ENCODE measurements at places on chromosomes 1 and 21.

GRCh38 chr21:36338975-36339374 lies 19.0 kb downstream of the MORC3 start:
- no peak for DNase-seq

- DNase-seq: no peak
Observed at GRCh38 chr1:62228136-62228882, 33.7 kb downstream of the L1TD1 start.

GRCh38 chr1:13642306-13643004 lies 57.5 kb upstream of the PRDM2 start:
- DNase-seq: no peak

DNA sequence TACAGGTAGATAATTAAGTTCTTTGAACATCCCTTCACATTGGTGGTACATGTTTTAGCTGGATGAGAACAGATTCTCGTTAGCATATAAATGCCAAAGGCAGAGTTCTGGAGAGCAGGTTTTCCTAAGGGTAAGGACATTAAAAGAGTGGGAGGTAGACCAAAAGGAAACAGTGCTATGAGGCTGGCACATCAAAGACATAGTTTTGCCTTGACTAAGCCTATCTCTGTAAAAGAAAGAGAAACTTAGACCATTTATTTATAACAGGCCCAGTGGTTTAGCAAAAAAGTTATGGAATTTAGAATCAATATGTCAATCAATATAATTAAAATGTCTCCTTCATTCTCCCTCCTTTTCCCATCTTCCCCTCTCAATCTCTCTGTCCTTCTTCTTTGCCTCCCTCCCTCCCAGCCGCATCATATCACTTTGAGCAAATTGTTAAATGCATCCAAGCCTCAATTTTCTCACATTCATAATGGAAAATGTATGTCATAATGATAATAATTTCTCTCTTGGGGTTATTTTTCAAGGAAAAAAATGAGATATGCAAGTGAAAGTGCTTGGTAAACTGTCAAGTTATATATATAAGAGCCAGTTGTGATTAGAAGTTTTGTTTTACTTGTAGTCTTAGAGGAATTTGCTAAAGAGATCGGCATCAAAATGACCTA lies 209.9 kb upstream of the SGIP1 start:
- DNase-seq: no peak

GRCh38 chr1:31776516-31776915 lies 12.4 kb upstream of the ADGRB2 start:
- no peak for DNase-seq

DNA sequence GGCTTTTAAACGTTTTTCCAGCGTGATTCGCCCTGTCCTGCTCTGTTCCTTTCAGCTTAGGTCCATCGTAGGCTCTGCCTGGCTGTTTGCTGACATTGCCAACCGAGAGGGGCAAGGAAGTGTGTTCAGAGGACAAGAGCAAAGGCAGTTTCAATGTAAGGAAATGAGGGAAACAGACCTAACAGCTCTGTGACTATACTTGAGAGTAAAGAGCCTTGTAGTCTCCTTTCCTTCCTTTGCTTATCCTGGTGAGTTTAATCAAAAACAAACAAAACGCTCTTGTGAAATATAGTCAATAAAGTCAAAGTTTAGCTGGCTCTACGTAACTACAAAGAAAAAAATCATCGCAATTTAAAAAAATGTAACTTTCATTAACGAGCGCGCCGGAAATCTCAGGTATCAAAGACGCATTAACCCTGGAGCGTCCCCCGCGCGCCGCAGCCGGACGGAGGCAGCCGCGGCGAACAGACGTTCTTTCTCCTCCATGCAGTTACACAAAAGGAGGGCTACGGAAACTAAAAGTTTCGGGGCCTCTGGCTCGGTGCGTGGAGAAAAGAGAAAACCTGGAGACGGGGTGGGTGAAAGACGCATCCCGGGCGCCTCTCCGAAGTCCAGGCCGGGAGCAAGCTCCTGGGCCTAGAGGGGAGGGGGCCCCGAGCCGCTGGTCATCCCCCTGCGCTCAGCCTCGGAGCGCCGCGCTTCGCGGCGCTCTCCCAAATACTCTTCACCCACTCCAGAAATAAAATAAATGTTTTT lies 617 bp upstream of the ADGRL2 start:
- DNase-seq: no peak

GRCh38 chr21:42565886-42566523 lies 52.4 kb downstream of the SLC37A1 start:
- DNase-seq: no peak

DNA sequence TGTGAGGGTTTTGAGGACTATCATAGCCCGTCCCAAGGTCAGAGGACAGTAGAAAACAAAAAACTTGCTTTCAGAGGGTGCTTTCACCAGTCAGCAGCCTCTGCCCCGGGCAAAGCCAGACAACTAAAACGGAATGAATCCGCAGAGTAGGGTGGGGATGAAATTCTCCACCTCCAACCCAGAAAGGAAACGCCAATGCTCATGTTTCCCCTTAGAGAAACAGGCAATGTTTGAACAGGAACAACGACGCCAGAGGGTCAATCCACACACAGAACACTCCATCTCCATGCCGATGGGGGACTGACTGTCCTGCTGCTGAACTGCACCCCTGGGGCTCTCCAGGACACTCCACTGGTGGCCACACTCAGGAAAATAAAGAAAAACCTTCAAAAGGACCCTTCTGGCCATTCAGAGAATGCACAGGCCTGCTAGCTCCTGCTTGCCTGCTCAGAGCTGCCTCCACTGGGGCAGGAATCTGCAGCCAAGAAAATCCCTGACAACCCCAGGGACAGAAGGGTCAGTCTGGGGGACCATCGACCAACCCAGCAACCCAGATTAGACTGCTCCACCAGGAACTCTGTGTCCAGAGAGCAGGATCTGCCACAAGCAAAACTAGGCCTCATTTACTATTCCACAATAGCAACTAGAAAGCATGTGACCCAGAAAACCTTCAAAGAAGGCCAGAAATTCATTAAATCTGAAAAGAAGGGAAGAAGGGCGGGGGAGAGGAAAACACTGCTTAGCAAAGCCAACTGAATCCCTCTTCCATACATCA lies 116.0 kb downstream of the TOMM20 start:
- DNase-seq: no peak

GRCh38 chr1:168887381-168887780 lies 158.4 kb upstream of the DPT start:
- no peak for DNase-seq

DNA sequence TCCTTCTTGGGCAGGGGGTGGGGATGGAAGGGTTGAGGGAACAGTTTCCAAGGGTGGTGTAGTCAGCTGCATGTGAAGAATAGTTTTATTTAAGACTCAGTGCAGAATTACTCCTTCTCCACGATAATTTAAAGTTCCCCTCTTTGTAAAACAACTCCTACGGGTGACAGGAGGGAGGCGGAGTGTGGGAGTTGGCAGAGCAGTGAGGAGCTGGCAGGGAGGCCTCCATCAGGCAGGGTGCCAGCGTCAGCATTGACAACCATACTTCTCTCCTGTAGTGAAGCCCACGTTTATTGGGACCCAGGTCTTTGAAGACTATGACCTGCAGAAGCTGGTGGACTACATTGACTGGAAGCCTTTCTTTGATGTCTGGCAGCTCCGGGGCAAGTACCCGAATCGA lies 93.8 kb downstream of the MTR start:
- DNase-seq: no peak

GRCh38 chr1:226615876-226616275 lies 67.3 kb downstream of the STUM start:
- no peak for DNase-seq

DNA sequence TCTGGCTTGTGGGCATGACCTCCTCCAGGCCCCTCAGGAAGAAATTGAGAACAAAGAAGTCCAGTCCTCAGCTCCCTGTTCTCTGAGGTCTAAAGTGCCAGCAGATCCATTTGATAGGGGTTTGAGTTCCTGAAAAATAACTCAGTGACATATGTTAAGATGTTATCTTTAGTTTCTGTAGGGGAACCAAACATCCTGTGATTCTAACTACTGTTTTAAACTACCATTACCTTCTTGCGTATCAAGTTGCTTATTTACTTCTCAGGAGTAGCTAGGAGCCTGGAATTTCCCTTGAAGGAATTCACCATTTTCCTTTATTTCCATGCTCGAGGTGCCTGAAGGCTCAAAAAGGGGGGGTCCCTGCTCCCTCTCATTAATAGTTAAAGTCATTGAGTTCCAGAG lies 18.8 kb upstream of the LIN9 start:
- DNase-seq: no peak

DNA sequence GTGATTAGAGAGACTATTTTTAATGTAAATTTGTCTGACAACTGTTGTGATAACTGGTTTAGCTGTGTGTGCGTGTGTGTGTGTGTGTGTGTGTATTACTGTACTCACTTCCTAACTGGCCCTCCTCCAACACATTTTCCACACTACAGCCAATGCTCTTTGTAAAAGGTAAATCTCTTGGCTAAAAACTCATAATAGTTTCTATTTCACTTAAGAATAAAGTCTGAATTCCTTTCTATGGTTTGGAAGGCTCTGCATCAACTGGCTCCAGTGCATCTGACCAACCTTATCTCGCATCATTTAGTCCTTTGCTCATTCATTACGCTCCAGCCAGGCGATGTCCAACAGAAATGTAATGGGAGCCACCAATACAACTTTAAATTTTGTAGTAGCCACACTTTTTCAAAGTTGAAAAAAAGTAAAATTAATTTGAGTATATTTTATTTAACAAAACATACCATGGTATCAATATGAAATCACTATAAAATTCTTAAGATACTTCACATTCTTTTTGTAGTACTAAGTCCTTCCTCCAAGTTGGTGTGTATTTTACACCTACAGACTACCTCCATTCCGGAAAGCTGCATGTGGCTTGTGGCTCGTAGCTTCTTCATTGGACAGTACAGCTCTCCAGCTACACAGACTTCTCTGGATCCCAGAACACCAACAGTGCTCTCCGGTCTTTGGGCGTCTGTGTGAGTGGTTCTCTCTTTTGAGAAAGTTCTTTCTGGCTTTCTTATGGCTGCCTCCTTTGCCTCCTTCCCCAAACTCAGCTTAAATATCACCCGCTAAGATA lies 68.9 kb downstream of the NRIP1 start:
- DNase-seq: no peak

- DNase-seq: no peak
Observed at GRCh38 chr1:156213644-156213966, 798 bp downstream of the PMF1 start.

DNA sequence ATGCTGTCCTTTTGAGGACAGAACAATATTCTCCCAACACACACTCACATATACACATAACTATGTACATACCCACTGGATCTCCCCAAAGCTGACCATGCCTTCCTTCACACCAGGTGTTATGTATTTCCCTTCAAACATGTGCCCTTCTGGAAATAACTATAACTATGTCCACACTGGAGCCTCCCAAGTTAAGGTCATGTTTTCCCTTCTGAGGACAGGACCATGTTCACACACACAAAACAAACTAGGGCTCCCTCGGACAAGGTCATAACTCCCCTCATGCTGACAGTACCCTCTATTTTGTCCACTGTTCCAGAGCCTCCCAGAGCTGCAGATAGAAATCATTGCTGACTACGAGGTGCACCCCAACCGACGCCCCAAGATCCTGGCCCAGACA lies 7.8 kb downstream of the MMACHC start:
- DNase-seq: no peak

GRCh38 chr1:49240709-49241221 lies 464.1 kb upstream of the BEND5 start:
- DNase-seq: no peak

DNA sequence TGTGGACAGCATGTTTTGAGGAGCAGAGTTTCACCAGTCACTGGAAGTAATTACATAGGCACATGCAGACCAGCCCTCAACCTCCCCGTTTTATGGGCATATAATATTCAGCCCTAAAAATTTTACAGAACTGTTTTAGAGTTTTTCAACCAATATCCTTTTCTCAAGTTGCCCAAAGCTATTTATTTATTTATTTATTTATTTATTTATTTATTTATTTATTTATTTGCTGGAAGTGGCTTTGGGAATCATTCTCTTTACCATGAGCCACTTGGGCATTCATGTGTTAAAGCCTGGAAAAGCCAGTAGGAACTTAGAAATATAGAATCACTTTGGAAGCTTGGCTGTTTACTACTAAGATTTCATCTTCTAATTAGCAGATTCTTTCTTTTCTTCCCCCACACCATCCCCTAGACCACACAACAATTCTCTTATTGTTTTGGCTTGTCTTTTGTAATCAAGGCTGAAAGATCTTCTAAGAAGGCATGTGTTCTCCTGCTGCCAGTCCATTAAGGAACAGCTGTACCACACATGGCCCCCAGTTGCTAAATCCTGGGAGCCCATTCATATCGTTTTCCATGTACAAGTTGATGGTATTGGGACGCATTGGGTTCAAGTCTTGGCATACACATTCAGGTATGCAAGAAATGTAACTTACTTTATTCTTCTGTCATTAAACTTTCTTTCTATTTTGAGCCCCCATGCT lies 220.0 kb downstream of the PAPPA2 start:
- DNase-seq: no peak

DNA sequence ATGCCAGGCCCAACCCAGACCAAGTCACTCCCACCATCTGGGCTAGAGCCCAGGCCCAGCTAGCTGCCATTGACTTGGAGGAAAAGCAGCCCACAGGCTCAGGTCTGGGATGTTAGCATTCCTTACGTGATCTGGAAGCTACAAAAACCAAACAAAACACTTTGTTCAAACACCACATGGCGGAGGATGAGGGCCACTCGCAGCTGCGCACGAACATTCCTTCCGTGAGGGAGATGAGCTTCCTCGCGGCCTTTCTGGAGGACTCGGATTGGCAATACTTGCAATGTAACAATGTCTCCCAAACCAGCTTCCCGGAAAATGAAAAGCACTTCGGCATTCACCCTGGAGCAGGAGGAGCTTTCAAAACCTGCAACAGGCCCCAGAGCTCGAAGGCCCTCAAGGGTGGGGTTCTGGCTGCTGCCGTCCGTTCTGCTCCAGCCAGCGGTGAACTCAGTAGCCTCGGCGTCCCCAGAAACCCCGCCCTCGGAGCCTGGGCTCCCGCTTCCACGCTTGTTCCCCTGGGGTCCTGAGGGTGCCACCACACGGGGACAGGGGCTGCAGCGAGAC lies 40.5 kb downstream of the COL6A1 start:
- no peak for DNase-seq

DNA sequence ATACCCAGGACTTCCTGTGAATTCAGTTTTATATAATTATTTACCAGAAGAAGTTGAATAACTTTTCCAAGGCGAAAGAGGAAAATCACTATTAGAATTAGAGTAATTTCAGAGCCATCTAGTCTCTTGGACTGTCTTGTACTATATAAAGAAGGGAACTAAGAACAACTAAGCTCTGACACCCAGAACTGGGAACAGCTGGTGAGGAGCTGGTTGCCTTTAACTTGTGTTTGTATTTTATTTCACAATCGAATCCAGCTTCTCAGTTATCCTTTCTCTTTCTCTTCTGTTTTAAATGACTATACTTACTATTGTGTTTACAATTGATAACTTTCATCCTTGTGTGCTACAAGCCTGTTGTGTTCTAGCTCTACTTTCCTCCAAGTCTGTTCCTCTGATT lies 8.4 kb downstream of the SNX27 start:
- no peak for DNase-seq

DNA sequence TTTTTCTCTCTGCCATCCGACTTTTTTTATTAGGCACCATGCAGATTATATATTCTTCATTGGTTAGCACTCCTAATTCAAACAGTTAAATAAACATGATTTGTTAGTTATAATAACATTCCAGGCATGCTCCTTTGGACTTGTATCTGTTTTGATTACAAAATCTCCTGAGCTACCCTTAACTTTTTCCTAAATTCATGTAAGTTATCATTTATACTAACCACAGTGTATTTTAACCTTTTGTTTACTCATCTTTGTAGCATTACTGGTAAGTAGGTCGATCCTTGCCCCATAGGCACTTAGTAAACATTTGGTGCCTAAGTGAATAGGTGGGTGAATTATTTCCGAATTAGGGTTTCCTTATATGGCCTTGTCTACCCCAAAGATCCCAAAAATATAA lies 43.8 kb downstream of the MIER1 start:
- no peak for DNase-seq

Measured in stimulated activated CD8-positive, alpha-beta memory T cell treated with anti-CD3 and anti-CD28 coated beads, Interleukin-12 subunit alpha, Interleukin-12 subunit beta, amount 100 ng/mL, for 1 hour (primary cell).